Left hindlimb (tissue), 1 donor: ENCODE measurements at places on chromosomes 12 and 14.

GRCh38 chr14:89242652-89243279, 174.3 kb downstream of the FOXN3 start:
- no peak for DNase-seq

DNA sequence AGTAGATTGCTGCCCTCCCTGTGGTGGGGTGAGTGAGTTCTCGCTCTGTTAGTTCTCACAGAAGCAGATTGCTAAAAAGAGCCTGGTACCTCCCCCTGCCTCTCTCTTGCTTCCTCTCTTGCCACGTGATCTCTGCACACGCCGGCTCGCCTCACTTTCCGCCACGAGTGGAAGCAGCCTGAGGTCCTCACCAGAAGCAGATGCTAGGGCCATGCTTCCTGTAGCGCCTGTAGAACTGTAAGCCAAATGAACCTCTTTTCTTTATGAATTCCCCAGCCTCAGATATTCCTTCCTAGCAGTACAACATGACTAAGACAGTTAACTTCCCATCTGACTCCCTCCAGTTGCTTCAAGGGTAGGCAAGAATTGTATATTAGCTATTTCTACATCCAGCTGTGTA, 76.2 kb downstream of the ETV6 start:
- no peak for DNase-seq

DNA sequence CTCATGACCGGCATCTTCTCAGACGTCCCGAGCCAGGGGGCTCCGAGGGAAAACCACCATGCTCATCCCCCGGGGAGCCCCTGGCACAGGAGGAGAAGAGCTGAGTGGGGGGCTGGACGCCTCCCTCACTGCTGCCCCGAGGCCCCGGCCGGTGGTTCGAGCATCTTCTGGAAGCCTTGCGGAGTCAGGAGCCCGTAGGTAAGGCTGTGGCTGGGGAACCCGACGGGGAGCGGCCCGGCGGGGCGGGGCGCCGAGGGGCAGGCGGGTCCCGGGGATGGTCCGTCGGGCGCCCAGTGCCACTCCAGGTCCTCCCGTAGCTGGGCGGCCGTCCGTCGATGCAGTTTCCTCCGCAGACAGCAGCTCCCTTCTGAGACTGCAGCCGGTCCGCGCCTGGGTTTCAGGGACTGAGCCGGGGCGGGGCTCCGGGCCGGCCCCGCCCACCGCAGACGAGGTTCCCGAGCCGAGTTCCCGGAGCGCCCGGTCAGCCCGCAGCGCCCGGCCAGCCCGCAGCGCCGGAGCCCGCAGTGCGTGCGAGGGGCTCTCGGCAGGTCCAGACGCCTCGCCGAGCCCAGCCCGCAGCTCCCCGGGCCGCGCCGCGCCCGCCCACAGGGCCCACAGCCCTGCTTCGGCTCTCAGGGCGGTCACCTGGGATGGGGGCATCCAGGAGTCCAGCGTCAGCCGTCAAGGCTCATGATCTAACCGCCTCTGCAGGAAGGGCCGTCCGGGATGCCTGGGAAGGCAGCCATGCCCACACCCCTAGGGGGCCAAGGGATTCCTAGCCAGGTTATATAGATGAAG, at the start of gene PGF:
Gene PGF (minus strand): TSS at position 369 of the 798 bp plus-strand sequence. CDS start 355 bp downstream, at position 14.
- no peak for DNase-seq

DNA sequence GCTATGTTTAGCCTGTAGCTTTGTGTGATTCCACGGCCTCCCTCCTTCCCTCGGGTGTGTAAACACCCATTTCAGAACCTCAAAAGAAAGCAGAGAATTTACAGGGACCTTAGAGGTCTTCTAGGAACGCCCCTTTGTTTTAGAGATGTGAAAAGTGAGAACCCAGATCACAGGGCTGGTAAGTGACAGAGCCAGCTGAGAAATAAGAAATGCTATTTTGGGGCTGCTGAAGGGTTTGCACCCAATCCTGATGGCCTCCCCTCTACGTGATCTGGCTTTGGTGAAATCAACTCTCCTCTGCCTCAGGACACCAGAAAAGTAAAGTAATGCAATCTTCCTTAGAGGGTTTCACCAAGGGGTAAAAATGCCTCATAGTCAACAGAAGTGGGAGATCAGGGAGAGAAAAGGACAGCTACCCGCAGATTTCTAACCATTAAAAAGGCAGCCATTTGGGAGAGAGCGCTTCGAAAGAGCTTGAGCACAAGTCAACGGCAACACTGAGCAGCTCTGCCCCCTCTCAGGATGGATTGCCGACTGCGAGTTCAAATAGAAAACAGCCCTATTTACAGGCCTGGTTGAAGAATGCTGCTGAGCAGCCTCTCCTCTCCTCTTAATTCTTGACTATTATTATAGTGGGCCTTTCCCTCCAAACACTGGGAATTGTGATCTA, 78.5 kb upstream of the RASSF3 start:
- DNase-seq = no peak

- no peak for DNase-seq
These were observed 171.4 kb downstream of the PHETA1 start for GRCh38 chr12:111197376-111197944.

DNA sequence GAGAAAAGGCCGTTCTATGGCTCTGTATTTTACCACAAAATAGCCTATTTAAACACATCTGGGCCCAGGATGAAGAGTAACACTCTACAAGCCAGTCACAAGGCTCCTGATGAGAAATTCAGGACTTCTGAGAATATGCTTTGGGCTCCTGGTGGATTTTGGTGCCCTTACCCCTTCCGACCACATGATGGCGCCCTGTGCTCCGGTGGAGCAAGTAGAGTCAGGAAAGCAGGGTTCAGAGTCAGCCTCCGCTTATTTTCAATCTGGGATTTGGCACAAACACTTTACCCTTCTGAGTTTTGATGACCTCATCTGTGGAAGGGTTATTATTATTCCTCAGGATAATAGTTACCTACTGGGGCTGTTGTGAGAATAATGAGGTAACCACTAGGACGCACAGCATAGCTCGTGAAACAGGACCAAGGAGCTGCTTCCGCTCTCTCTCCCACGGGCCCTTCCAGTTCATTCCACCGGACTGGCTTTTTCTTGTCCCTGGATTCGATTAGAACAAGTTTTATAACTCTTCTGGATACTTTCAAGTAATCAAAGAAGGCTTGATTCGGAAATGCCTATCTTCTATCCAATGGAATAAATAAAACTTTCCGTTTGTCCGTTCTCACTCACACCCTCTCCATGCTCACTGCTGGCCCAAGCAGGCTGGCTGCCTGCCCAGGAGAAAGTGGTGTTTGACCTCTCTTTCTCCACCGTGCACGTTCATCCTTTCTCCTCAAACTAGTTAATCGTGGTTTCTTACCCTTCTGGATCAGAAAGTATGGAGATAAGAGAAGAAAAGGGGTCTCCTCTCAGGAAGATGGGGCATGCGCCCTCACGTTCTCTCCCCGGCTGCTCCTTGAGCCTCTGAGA, 104.6 kb downstream of the GALC start:
- DNase-seq = no peak

GRCh38 chr12:77494296-77494695, 336.4 kb upstream of the NAV3 start:
- no peak for DNase-seq

DNA sequence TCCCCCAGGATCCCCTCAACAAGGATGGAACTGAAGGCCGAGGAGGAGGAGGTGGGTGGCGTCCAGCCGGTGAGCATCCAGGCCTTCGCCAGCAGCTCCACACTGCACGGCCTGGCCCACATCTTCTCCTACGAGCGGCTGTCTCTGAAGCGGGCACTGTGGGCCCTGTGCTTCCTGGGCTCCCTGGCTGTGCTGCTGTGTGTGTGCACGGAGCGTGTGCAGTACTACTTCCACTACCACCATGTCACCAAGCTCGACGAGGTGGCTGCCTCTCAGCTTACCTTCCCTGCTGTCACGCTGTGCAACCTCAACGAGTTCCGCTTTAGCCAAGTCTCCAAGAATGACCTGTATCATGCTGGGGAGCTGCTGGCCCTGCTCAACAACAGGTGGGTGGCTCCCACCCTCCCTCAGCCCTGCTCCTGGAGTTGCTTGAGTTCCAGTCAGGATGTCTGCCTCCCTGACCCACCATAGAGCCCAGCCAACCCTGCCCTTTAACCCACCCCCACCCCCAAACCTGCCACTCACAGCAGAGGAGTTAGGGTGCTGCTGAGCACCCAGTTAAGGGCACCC, 1.4 kb downstream of the ASIC1 start:
- no peak for DNase-seq

DNA sequence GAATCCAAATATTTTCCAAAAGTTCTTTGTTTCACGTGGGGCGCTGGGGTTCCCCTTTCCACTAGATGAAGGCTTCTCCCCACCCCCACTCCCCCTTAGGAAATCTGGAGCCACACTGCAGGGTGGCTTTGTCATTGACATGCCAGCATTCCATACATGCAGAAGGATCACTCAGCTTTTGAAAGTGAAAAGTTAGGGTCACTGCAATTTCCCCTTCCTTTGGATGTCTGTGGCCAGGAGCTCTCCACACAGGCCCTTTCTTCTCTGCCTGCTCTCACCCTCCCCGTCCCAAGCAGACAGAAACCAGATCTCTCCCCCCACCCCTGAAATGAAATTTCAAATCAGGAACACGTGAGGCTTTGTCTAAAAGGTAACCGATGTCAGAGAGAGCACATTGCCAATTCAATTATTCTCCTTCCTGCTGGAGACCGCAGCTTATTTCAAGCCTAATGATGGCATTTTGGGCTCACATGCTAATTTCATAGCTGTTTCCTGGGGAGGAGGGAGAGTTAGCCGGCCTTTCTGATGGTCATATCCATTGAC, 153.9 kb upstream of the RFLNA start:
- DNase-seq = no peak

- no peak for DNase-seq
These were observed 206.1 kb downstream of the PRKD1 start for GRCh38 chr14:29721586-29721985.

DNA sequence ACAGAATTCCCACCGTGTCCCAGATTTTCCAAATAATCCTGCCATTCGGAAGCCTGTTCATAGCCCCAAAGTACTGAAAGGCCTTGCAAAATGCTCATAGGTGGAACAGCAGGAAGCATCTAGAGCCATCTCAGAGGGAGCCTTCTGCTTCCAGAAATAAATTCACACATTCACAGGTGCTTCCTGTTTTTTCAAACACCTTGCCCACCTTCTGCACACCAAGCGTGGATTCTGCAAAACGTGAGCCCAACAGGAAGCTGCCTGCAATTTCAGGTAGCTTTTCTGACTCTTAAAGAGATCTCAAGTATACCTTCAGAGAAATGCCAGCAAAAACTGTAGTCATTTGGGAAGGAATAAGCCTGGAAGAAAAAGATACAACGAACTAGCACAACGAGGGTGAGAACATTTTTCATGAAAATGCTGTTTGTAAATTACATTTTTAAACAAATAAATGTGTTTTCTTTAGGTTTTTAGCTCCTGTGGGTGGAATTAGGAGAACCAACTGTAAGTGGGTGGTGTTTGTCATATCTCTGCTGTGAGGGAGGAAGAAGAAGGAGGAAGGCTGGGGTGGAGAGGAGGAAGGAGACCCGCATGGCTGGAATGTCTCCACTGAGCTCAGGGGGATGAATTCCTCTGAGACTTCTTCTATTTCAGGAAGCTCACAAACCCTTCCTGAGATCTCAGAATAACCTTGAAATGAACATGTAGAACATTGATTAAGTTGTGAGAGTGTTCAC, at the start of gene IFNG-AS1:
Gene IFNG-AS1 (plus strand): TSS at position 264 of the 737 bp plus-strand sequence.
- DNase-seq = no peak

DNA sequence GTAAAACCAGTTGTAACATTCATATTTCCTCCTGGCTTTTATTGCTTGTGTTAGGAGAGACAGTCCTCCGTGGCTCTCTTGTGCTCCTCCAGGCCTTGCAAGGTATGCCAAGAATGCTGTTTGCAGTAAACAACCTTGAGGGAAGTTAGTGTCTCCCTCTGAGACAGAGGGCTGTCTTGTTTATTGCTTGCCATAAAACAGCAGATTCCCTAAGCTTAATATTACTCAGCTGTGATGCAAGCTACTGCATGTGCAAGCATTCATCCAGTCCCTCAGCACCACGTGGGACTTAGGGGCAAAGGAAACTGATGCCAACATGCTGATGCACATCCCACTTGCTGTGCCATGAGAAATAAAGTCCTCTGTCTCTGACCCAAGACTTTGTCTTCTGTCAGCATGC, 6.6 kb downstream of the POMT2 start:
- DNase-seq = no peak

- no peak for DNase-seq
These were observed 59.8 kb downstream of the RNFT2 start for GRCh38 chr12:116797885-116798284.

DNA sequence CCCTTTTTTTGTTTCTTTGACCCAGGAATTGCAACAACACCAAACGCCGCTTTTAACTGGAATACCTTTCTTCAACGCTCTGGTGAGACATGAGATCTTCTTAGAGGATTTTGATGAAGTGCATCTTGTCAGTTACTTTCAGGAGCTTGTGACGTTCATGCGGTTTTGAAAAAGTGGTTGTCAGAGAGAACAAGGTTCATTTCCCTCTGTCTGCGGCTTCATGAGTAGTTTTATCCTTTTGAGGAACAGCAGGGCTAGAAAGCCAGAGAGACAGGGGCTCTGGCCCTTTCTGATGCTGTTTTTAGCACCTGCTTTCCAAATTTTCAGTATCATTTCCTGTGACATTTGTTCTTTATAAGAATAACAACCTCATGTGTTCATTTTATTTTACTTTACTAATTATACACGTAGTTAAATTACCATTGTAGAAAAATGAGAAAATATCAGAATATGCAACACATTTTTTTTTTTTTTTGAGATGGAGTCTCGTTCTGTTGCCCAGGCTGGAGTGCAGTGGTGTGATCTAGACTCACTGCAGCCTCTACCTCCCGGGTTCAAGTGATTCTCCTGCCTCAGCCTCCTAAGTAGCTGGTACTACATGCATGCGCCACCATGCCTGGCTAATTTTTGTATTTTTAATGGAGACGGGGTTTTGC, 61.8 kb downstream of the GLT1D1 start:
- no peak for DNase-seq

GRCh38 chr12:46919666-46920400, 94.0 kb upstream of the SLC38A4 start:
- no peak for DNase-seq

DNA sequence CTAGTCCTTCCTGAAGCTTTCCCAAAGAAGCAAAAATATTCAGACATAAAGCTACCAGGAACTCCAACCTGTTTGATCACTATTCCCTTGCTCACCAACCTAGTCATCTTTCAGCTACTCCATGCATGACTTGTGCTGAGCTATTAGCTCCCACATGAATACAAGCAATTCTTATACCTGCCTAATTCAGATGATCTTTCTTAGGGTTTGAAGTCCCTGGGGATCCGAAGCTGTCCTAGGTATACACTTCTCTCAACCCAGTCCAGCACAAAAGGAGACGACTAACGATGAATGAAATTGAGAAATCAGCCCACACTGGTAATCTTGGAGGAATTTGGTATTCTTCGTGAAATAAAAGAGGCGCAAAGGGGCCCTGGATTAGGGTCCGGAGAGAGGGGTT, 631 bp upstream of the PTGR2 start:
- DNase-seq = no peak
